CD4-positive, CD25-positive, alpha-beta regulatory T cell (primary cell): ENCODE measurements at places on chromosomes 1 and 21. TPM values are rescaled to one million over a fixed set of nuclear protein-coding genes. Genes with fewer than 3 reads are reported as not detected.

Gene ARHGEF16
- not detected for total RNA-seq

Gene TNFRSF14
- total RNA-seq = 235 TPM

Gene SPATA45
- not detected for total RNA-seq

Gene SH2D2A
- 158 TPM for total RNA-seq

Gene ILDR2
- total RNA-seq = 0.67 TPM

Gene CLCA2
- total RNA-seq = not detected

Gene PGLYRP3
- total RNA-seq = not detected

Gene SLC6A9
- 0.20 TPM for total RNA-seq

Gene KCNT2
- total RNA-seq = not detected

Gene SLC16A4
- not detected for total RNA-seq

Gene LAMTOR5
- total RNA-seq = 79.3 TPM

Gene ZNF593OS
- not detected for total RNA-seq

Gene TENT5C
- total RNA-seq = 324 TPM

Gene RAB7B
- total RNA-seq = not detected

Gene KPRP
- not detected for total RNA-seq

Gene RNF2
- 17.1 TPM for total RNA-seq

Gene S100A9
- not detected for total RNA-seq

Gene MEF2D
- 186 TPM for total RNA-seq

Gene MAP3K21
- total RNA-seq = 0.30 TPM

Gene KAZN
- not detected for total RNA-seq

Gene FMO3
- total RNA-seq = not detected

Gene PTPN7
- total RNA-seq = 124 TPM

Gene KRTAP11-1
- not detected for total RNA-seq

Gene SUMO3
- 65.8 TPM for total RNA-seq

Gene WDR26
- 209 TPM for total RNA-seq

Gene RUNX1
- 133 TPM for total RNA-seq

Gene COL8A2
- not detected for total RNA-seq

Gene B4GALT3
- total RNA-seq = 68.1 TPM

Gene CD2
- 192 TPM for total RNA-seq

Gene PROK1
- total RNA-seq = not detected

Gene CERS2
- total RNA-seq = 99.1 TPM

Gene GABPA
- total RNA-seq = 17.5 TPM

Gene C1orf53
- total RNA-seq = not detected

Gene OR2W3
- not detected for total RNA-seq

Gene CR1
- total RNA-seq = 0.94 TPM

Gene ERO1B
- total RNA-seq = 15.2 TPM

Gene PTPRU
- total RNA-seq = not detected

Gene MIXL1
- total RNA-seq = not detected

Gene CBR1
- 9.8 TPM for total RNA-seq

Gene ANKRD35
- 0.17 TPM for total RNA-seq

Gene CTSS
- 114 TPM for total RNA-seq

Gene IGSF9
- not detected for total RNA-seq

Gene PGLYRP4
- total RNA-seq = 0.20 TPM
